Activated naive CD4-positive, alpha-beta T cell treated with anti-CD3 and anti-CD28 coated beads, Interleukin-2, amount 10 ng/mL, durations not matched to agents 7 days and 5 days (primary cell): ENCODE measurements at places on chromosomes 1 and 21.

DNA sequence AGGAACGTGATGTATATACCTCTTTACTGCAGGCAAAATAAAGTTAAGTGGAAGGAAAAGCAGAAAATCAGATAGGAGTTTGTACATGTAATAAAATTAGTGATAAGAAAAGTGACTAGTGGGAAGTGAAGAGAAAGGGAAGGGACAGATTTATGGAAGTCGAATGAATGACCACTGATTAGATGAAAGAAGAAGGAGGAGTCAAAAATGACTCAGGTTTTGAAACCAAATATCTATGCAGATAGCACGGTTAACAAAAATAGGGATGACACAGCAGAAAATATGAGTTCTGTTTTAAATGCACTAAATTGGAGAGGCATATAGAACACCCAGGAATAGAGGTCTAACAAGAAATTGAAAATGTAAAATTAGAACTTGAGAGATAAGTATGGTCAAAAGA lies 128.0 kb downstream of the HMCN1 start:
- H3K27me3 ChIP-seq, result no peaks in the 10 kb centered on the region
- H3K27ac ChIP-seq, result no peak overlapping the region
- H3K36me3 ChIP-seq, result no peaks in the 10 kb centered on the region
- DNase-seq, result no peak
- no peaks in the 10 kb centered on the region for H3K4me1 ChIP-seq

DNA sequence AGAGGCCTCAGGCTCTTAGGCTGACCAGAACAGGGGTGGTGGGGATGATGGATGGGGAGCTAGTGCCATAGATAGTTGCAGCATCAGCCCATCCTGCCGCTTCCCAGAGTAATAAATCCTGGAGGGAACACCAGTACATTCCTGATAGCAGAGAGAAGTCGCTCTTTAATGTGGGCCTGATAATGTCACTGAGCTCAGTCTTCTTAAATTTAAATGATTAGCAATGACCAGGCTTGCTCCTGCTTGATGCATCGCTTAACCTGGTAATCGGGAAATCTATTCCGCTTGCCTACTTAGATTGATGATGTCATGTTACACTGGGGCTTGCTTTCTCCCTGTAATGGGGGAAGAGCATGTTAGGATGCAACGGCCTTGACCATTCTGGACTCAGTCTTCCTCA lies 218.6 kb upstream of the PLXNA2 start:
- DNase-seq, result no peak
- H3K4me3 ChIP-seq, result no peak overlapping the region

DNA sequence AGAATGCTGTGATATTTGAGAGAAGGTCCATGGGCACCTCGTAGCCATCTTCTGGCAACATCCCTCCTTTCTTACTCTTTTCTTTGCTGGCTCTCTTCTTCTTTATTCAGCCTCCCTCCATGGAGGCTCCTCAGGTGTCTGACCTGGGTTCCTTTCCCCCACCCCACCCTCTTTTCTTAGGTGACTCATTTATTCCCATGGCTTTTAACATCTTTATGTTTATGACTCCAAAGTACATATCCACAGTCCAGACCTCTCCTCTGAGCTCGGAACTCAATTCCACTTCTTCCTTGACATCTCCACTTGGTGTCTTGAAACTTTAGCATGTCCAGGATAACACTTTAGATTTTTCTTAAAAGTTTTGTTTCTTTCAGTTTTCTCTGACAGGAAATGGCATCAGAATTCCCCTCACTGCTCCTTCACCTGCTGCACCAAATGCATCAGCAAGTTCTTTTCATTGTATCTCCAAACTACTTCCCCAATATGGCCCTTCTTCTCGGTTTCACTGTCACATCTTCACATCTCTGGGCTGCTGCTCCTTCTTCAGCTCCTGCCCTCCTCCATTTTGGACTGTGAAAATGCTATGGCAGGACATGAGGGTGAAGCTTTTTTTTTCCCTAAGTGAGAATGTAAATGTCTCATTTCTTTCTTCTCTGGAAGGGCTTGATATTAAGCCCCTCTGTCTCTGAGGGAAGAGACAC lies 95.9 kb downstream of the GIPC2 start:
- H3K27ac ChIP-seq, result no peak overlapping the region
- peaks cover 23% of the 10 kb centered on the region for H3K4me1 ChIP-seq
- no peaks in the 10 kb centered on the region for H3K36me3 ChIP-seq
- H3K4me3 ChIP-seq, result no peak overlapping the region

DNA sequence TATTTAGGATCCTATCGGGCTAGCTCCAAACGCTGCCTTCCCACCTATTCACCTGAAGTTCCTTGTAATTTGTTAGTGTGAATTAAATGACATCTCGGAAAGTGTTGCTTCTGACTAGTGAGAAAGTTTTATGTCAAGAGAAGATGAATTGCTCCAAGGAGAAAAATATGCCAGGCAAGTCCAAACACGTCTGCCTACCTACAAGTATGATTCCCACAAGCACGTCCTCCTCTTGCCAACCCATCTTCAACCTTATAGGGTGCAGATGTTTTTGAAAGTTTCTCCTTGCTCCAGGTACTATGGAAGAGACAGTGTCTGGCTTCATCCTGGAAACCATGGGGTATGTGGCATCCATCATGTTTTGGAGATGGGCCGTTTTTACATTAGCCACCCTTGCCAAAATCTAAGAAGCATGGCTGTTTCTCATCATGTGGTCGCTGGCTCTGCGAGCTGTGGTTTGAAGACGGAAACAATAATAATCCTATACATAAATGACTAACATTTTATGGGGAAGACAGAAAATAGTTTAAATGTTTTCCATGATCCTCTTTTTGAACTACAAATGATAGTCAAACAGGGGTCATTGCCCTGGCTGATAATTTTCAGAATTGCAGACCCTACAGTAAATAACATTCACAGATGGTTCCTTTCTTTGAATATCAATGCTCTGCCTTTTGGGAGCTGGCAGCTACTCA lies 505.8 kb downstream of the SMYD3 start:
- no peak for DNase-seq
- no peaks in the 10 kb centered on the region for H3K27me3 ChIP-seq
- no peaks in the 10 kb centered on the region for H3K4me1 ChIP-seq
- H3K4me3 ChIP-seq, result no peak overlapping the region

DNA sequence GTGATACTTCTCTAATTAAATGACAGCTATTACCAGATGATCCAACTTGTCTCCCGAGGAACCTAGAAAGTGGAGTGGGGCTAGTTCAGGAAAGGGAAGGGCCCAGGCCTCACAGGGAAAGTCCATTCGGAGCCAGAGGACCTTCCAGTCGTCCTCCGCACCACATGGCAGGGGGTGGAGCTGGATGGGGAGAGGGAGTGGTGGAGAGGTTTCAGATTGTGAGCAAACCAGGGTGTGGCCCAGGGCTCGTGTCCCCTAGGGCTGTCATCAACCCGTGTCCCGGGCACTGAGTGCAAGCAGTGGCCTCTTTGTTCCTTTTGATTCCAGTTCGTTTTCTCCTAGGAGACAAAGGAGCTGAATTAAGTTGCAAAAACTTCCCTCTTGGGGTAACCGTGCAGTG lies 114.9 kb downstream of the HUNK start:
- H3K27me3 ChIP-seq, result peaks cover 17% of the 10 kb centered on the region
- no peaks in the 10 kb centered on the region for H3K36me3 ChIP-seq
- H3K4me1 ChIP-seq, result no peaks in the 10 kb centered on the region
- DNase-seq, result no peak
- no peak overlapping the region for H3K4me3 ChIP-seq

GRCh38 chr1:36023098-36023769 lies 60.7 kb upstream of the TEKT2 start:
- no peak for DNase-seq
- H3K4me1 ChIP-seq, result peaks cover 11% of the 10 kb centered on the region
- no peaks in the 10 kb centered on the region for H3K27me3 ChIP-seq
- peak overlapping the region; percentile 79 for H3K27ac ChIP-seq

DNA sequence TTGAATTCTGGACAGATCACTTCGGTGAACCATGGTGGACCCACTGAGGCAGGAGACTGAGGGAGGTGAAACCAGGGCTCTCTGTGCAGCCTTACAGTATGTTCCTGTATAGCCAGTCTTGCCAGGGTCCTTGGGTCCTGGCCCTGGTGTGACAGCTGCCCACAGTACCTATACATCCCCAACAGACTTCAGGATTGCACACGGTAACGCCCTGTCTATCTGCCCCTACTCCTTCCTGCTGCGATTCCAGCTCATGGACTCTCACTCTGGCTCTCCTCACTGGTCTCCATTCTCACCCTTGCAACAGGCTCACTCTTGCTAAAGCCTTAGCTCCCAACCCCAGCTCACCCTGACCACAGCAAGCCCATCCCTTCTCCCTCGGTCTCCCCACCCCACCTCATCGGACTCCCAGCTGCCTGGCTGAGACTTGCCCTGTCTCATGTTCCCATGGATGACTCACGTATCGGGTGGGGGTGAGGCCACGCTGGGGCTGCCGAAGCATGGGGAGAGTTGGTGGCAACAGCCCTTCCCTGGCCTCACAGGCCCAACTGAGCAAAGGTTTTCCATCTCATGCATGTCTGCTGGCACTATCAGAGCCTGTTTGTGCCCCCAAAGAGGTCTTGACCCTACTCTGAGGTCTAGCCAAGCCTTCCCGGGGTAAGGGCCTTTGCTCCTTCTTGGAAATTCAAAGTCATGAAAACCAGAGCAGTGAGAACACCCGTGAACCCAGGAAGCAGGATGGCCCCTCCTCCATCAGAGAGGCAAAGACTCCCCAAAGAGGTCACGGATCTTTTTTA lies 7.1 kb downstream of the PHLDA3 start:
- peaks cover 7% of the 10 kb centered on the region for H3K36me3 ChIP-seq
- peaks cover 34% of the 10 kb centered on the region for H3K27me3 ChIP-seq
- H3K4me1 ChIP-seq, result no peaks in the 10 kb centered on the region
- no peak for DNase-seq
- H3K4me3 ChIP-seq, result no peak overlapping the region
- H3K27ac ChIP-seq, result no peak overlapping the region

DNA sequence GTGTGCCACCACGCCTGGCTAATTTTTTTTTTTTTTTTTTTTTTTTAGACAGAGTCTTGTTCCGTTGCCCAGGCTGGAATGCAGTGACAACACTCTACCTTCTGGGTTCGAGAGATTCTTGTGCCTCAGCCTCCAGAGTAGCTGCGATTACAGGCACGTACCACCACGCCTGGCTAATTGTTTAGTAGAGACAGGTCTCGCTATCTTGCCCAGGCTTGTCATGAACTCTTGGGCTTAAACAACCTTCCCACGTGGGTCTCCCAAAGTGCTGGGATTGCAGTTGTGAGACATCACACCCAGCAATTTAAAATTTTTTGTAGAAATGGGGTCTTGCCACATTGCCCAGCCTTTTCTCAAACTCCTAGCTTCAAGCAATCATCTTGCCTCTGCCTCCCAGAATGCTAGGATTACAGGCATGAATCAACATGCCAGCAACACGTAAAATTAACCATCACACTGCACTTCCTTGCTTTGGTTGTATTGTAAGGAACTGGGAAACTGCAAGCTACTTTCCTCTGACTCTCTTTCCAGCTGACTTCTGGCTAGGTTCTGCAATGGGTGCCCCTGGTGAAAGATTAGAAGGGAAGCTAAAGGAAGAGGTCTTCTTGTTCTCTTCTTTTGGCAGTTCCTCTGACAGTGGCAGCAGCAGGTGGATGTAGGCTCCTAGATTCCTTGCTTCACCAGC lies 13.9 kb upstream of the IL6R start:
- peaks cover 2% of the 10 kb centered on the region for H3K36me3 ChIP-seq
- peaks cover 9% of the 10 kb centered on the region for H3K27me3 ChIP-seq
- DNase-seq, result no peak
- no peak overlapping the region for H3K27ac ChIP-seq
- peaks cover 15% of the 10 kb centered on the region for H3K4me1 ChIP-seq

DNA sequence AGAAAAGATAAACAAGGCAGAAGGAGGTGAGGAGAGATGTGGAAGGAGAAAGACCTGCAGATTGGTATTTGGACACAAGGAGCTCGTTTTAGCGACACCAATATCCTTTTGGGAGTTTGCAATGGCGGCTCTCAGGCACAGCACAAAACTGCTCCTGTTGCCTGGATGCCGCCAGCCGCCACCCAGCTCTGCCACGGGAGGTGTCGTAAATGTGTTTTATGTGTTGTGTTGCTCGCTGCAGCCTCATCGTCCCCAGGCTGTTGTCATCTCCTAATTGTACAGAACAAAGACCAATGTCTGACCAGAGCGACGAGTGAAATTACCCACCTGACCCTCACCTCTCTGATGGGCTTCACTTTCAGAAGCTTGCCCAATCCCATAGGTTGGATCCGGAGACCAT lies 96.6 kb upstream of the ZNF281 start:
- H3K4me1 ChIP-seq, result no peaks in the 10 kb centered on the region
- H3K4me3 ChIP-seq, result no peak overlapping the region
- no peaks in the 10 kb centered on the region for H3K36me3 ChIP-seq
- H3K27ac ChIP-seq, result no peak overlapping the region

- DNase-seq, result no peak
- H3K27ac ChIP-seq, result no peak overlapping the region
- peaks cover 11% of the 10 kb centered on the region for H3K4me1 ChIP-seq
- peaks cover 6% of the 10 kb centered on the region for H3K27me3 ChIP-seq
Measured at GRCh38 chr1:192522673-192523072, 52.9 kb upstream of the RGS1 start.

DNA sequence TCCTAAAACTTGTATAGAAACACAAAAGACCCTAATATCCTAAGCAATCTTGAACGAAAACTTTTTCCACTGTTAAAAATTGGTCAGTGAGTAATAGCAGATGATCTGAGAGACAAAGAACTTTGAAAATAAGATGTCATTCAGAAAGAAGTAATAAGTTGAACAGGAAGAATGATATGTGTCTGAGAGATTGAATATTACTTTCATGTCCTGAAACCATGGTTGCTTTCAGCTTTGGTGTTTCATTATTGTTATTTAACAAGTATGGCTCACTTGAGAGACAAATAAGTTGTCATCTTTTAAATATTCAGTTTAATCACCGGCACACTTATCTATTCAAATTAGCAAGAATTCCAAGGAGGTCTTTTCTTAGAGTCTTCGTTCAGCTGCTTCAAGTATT lies 11.4 kb downstream of the PRKACB start:
- peaks cover 70% of the 10 kb centered on the region for H3K4me1 ChIP-seq
- no peak for DNase-seq
- no peak overlapping the region for H3K27ac ChIP-seq
- no peak overlapping the region for H3K4me3 ChIP-seq
